Testis (tissue), 5 donors: ENCODE measurements at places on chromosomes 3 and 15.

GRCh38 chr3:148716657-148717056 is 19.0 kb downstream of the AGTR1 start:
- no peak overlapping the region for H3K4me3 ChIP-seq
- no peak overlapping the region for H3K27ac ChIP-seq
- no peaks in the 10 kb centered on the region for H3K4me1 ChIP-seq
- H3K36me3 ChIP-seq: no peaks in the 10 kb centered on the region
- no peaks in the 10 kb centered on the region for H3K27me3 ChIP-seq

DNA sequence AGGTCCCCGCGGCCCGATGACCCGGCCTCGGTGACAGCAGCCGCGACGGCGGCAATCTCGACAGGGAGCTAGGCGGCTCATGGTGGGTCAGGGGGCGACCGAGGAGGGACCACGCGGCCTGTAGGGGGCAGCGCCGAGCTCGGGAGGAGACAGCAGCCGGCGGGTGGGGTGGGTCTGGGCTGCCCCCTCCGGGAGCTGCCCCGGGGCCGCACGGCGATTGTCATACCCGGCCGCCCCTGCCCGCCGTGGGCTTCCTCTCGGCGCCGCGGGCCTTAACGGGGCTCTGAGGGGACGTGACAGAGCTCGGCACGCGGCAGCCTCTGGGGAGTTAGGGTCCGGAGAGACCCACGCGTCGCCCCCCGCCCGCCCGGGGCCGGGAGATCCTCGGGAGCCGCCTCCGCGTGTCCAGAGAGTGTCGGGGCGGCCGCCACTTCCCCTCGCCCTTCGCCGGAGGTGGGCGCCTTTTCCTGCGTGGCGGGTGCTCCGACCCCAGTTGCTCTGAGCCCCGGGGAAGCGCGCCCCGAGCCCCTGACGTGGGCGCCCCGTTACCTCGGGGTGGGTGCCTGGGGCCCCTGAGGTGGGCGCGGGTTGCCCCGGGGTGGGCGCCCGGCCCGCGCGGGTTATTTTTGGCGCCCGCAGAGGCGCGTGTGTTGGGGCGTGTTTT is 539 bp upstream of the PLCL2 start:
- H3K27me3 ChIP-seq: no peaks in the 10 kb centered on the region
- no peaks in the 10 kb centered on the region for H3K36me3 ChIP-seq
- H3K4me3 ChIP-seq: peak overlapping the region; percentile 85
- peak overlapping the region; percentile 96 for H3K27ac ChIP-seq
- peaks cover 3% of the 10 kb centered on the region for H3K4me1 ChIP-seq
- DNase-seq: peak; percentile 64

- no peak overlapping the region for H3K4me3 ChIP-seq
- H3K36me3 ChIP-seq: no peaks in the 10 kb centered on the region
- DNase-seq: no peak
- no peaks in the 10 kb centered on the region for H3K4me1 ChIP-seq
- no peaks in the 10 kb centered on the region for H3K27me3 ChIP-seq
Measured at GRCh38 chr15:59133929-59134427, 29.0 kb downstream of the CCNB2 start.

DNA sequence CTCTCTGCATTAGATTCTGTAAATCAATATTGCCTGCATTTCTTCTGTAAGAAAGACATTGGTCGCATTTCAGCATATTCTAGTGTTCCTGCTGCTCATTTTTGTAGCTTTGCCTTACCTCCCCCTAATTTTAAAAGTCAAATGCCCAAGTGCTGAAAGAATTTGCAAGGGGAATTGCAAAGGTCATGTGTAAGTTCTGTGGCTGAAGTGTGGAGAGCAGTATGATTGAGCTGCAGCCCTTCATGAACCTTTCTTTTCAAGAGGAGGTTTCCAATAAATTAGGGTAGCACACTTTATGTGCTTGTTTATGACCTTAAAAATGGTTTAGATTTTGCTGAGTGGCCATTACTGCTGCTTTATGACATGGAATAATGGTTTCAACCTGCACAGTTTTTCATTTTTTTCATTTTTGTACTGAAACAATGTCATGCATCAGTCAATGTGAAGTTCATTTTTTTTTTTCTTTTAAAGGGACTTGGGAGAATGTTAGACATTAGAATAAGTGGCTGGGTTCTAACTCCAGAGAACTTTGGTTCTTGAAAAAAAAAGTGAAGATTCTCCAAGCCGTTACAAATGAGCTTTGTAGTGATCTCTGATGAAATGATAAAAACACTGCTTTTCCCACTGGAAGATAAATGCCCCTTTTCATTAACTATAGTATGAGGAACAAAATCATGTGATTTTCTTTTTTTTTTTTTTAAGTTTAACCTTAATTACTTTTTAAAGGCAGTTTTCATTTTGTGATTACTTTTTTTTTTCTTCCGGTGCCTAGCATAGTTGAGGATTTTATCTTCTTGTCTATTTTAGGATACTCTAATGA is 99.6 kb downstream of the MITF start:
- H3K27me3 ChIP-seq: no peaks in the 10 kb centered on the region
- no peak for DNase-seq
- no peaks in the 10 kb centered on the region for H3K4me1 ChIP-seq
- no peaks in the 10 kb centered on the region for H3K36me3 ChIP-seq

DNA sequence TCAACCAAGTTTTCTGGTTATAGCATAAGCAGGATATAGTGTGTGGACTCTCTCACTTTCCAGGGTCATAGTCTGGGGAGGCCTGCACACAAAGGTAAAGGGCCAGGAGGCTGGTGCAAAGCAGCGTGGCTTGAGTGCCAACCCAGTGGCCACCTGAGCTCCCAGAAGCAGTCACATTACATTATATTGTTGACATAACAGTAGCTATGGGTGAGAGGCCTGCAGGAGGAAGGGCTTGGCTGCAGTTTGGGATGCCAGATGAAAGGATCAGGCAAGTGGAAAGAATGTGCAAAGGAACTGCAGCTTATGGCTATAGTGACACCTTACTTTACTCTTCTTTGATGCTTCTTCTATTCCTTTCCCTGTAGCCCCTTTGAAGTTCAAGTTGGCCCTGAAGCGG is 96.5 kb downstream of the FLNB start:
- DNase-seq: no peak
- H3K36me3 ChIP-seq: no peaks in the 10 kb centered on the region
- no peak overlapping the region for H3K27ac ChIP-seq
- H3K4me1 ChIP-seq: peaks cover 4% of the 10 kb centered on the region
- H3K4me3 ChIP-seq: no peak overlapping the region

- no peaks in the 10 kb centered on the region for H3K36me3 ChIP-seq
- no peaks in the 10 kb centered on the region for H3K27me3 ChIP-seq
- H3K4me1 ChIP-seq: peaks cover 15% of the 10 kb centered on the region
Measured at GRCh38 chr3:46080969-46081345, 53.7 kb upstream of the XCR1 start.

DNA sequence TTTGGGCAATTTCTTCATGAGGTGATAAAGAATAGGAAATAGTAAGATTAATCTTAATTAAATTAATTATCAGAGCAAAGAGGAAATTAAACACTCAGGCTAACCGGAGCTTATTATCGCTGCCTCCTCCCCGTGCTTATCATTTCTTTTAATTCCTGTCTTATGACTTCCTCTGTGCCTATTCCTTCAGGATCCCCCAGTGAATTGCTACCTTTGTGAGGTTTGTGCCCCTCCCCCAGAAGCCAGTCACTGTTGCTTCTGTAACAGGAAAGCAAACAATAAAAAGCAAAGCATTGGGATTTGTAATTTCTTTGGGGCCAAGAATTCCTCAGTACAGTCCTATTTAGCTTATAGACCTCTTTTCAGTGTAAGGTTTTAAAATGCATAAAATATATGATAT is 164.5 kb downstream of the CADPS start:
- DNase-seq: no peak
- H3K36me3 ChIP-seq: no peaks in the 10 kb centered on the region
- H3K27me3 ChIP-seq: no peaks in the 10 kb centered on the region
- H3K4me3 ChIP-seq: no peak overlapping the region

- H3K27me3 ChIP-seq: no peaks in the 10 kb centered on the region
- DNase-seq: no peak
- peak overlapping the region; percentile 76 for H3K4me3 ChIP-seq
- no peaks in the 10 kb centered on the region for H3K36me3 ChIP-seq
- no peaks in the 10 kb centered on the region for H3K4me1 ChIP-seq
Measured at GRCh38 chr3:77040216-77040615, 317 bp downstream of the ROBO2 start.
